ENCODE measurements at places on chromosomes 6 and 20. TPM values are rescaled to one million over a fixed set of nuclear protein-coding genes. Genes with fewer than 3 reads are reported as not detected.

- DNase-seq: no peak
Measured at GRCh38 chr6:53532061-53532797, 12.7 kb downstream of the GCLC start.

GRCh38 chr6:168060521-168060931, 18.5 kb downstream of the FRMD1 start:
- DNase-seq: peak; percentile 89

Gene ERMARD
- total RNA-seq: 23.1 TPM

DNA sequence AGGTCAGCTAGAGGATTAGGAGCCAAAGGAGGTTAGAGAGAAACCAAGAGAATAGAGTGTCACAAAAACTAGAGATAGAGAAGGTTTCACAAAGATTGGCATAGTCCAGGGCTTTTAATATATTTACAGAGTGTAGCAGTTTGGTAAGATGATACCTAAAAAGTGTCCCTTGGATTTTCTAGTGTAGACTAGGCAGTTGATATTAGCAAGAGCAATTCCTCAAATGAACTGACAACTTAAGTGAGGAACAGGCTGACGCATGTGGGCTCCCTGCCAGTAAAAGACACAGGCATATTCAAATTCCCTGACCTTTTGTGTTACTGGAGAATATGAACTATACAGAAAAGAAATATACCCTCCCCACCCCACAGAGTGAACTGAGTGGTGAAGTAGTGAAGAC, 40.1 kb downstream of the VTA1 start:
- DNase-seq: no peak

GRCh38 chr20:1376408-1377270, 16.2 kb downstream of the FKBP1A start:
- no peak for DNase-seq

GRCh38 chr20:44174996-44175765, 11.8 kb downstream of the JPH2 start:
- no peak for DNase-seq

DNA sequence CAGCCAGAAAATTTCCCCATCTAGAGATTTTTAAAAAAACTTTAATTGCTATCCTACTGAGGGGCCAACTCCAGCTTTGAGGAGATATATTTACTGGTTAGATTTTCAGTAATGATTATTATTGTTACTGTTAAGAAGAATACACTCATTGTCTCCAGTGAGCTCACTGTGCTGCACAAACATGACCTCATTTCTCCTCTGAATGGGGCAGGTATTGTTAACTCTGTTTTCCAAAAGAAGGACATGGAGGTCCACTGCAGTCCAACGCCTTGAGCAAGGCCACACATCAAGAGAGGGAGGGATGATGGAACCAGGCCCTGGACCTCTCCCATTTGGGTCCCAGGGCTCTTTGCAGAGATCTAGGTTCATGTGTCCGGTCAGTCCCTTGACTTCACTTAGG, 13.9 kb upstream of the SCUBE3 start:
- no peak for DNase-seq

DNA sequence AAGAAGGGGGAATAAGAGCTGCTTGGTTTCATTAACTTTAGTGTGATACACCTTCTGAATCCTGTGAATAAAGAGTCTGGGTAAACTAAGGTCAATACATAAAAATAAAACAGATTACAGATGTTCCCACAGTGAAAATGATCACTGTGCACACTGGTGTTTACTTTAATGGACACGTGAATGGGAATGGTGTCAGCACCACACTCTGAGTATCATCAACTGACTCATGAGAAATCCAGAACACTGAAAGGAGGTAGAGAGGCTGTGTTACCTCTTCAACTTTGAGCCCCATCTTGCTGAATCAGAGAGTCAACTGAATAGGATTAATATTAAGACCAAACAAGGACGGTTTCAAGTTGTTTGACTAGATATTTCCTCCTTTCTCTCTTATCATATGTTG, 75.0 kb downstream of the ELOVL4 start:
- no peak for DNase-seq

DNA sequence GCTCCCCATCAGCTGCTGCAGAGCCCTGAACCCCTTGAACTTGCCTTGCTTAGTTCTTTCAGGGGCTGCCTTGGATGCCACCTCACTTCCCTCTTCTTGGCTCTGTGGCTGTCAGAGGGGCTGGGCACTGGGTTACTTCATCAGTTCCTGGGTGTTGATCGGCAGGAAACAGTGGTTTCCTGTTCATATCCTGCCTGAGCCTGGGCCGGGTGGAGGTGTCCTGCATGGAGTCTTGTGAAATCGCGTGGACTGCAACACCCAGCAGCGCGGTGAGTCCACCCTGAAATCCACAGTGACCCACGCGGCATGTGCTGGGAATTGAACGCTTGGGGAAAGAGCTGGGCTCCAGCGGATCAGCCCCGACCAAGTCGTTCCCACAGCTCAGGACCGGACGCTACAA, 97.5 kb downstream of the CDH26 start:
- peak; percentile 65 for DNase-seq

DNA sequence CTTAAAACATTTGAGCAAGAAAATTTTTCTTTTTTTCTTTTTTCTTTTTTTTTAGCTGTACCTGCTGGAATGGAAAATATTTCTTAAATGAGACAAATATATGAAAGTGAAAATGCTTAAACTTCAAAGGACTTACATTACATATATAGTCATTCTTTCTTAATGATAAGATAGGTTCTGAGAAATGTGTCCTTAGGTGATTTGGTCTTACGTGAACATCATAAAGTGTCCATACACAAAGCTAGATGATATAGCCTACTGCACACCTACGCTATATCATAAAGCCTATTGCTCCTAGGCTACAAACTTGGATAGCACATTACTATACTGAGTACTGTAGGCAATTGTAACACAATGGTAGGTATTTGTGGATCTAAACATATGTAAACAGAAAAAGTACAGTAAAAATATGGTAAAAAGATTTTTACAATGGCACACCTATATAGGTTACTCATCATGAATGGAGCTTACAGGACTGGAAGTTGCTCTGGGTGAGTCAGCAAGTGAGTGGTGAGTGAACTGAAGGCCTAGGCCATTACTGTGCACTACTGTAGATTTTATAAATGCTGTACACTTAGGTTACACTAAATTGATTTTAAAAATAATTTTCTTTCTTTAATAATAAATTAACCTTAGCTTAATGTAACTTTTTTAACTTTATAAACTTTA, 54.6 kb downstream of the RPP21 start:
- no peak for DNase-seq

Gene NHSL1
- 53.1 TPM for total RNA-seq

Gene WFDC12
- not detected for total RNA-seq

DNA sequence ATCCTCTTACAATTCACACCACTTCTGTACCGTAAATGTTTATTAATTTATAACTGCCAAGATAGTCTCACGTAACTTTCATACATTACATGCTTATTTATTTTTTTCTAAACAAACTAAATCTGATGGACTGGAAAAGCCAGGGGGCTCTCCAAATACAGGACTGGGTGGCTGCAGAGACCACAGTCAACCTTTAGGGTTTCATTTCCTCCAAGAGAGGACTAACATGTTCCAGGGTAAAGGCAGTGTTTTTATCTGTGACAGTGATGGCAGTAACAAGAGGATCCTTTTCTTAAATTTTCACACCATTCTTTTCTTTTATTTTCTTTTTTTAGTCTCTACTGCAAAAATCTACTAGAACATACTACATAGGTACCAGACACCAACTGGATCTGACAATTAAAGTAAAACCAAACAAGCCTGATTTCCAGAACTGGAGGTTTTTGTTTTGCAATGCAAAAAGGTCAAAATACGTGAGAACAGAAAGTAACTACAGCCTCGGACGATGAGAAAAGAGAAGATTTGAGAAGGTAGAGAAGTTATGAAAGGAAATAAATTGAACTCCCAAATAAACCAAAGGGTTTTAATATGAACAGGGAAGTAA, 1.2 kb downstream of the LMBRD1 start:
- no peak for DNase-seq

Gene PAX1
- 0.06 TPM for total RNA-seq

GRCh38 chr6:165776691-165777090, 113.7 kb upstream of the PDE10A start:
- DNase-seq: no peak

DNA sequence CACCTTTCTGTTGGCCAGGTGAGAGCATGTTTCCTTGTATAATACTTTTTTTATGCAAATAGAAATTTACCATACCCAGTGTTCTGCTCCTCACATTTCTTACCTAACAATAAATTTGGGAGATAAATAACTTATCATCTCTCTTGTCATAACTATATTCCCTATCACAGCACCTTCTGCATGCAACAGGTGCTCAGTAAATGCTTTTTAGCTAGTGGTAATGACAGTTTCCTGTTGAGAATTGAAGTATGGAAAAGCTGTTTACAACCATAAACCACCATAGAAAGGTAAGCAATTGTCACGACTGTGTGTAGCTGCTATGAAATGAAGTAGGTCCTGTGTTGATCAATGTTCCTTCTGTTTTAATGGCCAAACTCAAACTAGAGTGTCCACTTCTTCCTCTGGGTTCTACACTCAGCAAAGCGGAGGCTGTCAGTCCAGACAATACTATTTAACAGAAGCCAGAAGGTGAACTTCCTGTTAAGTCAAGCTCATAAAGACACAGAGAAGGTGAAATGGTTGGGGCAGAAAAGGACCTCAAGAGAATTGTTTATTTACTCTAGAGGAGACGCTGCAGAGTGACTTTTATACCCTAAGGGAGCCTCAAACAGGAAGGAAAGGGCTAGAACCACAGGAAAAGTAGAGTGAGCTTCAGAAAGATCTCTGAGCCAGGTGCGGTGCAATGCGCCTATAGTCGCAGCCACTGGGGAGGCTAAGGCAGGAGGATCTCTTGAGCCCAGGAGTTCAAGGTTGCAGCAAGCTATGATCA, 84.0 kb upstream of the SLC22A16 start:
- peak; percentile 34 for DNase-seq

DNA sequence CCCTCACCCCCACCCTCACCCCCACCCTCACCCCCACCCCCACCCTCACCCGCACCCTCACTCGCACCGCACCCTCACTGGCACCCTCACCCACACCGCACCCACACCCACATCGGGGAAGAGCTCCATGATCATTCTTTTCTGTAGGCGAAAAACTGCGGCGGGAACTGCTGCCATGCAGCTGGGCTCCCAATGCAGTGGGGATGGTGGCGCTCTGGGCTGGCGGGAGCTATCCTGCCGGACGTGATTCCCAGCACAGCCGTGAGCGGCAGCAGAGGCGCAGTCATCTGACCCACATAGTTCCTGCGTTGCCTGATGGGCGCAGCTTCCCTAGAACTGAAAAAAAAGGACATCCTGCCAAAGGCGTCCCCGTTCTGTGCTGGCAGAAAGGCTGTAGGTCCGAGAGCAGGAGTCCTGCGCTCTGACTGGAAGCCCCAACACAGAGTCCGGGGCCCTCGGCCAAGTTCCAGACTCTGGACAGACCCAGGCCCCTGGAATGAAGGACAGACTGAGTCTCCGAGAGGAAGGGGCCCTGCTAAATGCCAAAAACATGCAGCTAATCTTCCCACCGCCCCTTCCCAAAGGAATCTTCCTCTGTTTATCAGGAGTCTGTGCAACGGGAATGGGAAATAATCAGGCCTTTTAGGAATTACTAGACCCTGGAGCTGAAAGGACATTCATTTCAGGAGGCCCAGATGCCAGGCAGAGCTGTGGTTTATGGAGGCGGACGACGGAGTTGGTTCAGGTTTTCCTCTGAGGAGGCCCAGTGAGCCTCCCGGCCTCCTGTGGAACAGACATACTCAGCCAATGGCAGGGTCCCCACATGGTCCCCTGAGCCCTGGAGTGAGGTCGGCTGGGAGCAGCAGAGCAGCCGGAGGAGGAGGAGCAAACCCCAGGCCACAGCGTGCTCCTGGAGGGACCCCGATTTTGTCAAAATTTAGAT, 14.1 kb upstream of the TCFL5 start:
- DNase-seq: peak; percentile 61

- DNase-seq: peak; percentile 52
Measured at GRCh38 chr6:144063246-144063743, 32.1 kb downstream of the SF3B5 start.

DNA sequence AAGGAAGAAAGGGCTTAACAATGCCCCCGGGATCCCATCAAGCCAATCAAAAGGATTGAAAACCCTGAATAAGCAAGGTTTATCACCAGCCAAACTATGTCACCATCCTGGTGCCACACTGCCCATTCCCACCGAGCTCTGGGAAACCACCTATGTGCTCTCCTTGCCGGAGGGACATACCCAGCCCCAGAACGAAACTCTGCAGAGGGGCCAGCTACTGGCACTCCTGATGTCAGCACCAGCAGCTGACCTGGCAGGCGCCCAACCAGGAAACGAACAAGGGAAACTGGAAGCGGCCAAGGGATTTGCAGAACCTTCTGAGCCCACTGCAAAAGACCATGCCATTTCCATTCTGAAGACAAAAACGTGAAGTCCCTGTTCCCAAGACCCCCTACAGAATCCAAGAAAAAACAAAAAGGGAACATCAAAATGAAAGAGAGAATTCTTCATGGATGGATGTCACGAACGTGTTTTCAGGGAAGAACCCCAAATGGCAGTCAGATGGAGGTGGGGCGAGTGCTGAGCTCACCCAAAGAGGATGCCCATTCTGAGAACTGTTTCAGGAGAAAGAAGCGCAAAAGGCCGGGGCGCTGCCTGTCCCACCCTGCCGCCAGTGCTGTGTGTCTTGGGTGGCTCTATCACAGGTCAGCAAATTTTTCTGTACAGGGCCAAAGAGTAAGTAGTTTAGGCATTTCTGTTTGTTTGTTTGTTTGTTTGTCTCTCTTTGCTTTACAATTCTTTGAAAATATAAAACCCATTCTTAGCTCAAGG, 305.2 kb downstream of the ESR1 start:
- peak; percentile 62 for DNase-seq

- no peak for DNase-seq
Measured at GRCh38 chr20:24954566-24954965, 5.5 kb downstream of the CST7 start.

DNA sequence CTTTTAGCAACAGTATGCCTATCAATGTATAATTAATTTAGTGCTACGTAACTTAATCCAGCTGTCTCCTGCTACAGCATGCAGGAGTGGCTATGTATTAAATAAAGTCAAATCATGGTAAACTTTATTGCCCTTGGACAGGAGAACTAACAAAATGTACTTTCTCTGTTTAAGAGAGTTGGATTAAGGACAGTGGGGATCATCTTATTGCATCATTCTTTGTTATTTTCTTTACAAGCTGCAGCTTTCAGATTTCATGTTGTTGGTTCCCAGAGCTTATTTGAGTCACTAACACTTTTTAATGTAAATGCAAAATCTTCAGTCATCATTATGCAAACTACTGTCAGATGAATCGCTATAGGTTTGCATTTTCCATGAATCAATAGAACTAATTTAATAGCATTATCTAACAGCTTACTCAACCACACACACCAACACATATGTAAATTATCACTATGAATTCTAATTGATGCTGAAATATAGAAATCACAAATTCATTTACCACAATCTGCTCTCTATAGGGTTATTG, 424.7 kb downstream of the MMUT start:
- no peak for DNase-seq

- DNase-seq: no peak
Measured at GRCh38 chr6:167832497-167833395, 6.0 kb downstream of the AFDN start.

DNA sequence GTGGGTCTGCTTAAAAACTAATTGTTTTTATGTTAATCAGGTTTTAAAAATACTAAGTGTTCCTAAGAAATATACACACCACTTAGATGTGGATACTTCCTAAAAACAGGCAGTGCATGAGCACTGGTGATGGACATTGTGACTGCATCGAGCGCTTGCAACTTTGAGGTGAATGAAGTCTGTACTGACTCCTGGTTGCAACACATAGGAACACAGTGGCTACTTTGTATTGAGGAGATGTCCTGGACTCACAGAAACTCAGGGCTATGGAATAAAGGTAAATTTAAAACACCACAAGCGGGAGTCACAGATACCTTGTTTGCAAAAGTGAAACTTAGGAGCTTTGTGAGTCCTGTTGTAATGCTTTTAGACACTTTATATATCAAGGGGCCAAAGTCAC, 55.6 kb upstream of the POLR1H start:
- DNase-seq: no peak

Gene RPL10A
- 1,069 TPM for total RNA-seq
